ENCODE measurements at places on chromosomes 6 and 20.

- DNase-seq = no peak
These were observed 37.0 kb upstream of the PRL start for GRCh38 chr6:22333802-22334201.

DNA sequence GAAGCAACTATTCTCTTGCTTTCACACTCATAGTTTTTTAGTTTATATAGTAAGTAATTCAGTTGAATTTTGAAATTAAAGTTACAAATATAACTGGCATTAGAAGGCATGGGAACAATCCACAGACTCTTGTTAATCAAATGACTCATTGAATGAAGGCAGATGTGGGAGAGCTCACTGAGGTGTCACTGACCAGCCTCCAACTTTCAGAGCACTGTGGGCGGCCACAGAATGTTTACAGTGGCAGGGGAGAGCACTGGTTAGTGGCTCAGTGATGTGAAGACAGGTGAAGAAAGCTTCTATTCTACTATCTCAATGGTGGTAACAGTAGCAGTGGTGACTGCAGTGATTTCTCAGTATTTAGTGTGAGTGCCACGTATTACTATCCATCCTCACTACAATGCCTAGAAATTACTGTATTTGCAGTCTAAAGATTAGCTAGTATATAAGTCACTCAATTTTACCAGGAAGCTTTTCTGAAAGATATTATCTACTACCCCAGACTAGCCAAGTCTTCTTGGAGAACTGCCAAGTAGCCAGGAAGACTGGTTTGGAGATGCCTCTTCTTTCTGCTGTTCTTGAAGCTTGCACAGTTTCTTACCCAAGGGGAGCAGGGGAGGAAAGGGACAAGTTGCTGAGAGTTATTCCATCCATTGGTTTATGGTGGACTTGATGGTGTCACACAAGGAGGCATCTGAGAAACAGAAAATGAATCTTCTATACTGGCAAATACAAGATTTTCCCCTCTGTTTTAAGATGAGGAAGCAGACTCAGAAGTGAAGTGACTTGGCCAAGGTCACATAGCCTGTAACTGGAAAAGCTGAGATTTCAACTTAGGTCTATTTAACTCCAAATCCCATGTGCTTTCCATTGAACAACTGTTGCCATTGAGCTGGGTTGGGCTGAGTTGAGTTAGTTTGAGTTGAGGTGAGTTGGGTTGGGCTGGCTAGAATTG, 231.2 kb downstream of the ANKRD60 start:
- DNase-seq = no peak

DNA sequence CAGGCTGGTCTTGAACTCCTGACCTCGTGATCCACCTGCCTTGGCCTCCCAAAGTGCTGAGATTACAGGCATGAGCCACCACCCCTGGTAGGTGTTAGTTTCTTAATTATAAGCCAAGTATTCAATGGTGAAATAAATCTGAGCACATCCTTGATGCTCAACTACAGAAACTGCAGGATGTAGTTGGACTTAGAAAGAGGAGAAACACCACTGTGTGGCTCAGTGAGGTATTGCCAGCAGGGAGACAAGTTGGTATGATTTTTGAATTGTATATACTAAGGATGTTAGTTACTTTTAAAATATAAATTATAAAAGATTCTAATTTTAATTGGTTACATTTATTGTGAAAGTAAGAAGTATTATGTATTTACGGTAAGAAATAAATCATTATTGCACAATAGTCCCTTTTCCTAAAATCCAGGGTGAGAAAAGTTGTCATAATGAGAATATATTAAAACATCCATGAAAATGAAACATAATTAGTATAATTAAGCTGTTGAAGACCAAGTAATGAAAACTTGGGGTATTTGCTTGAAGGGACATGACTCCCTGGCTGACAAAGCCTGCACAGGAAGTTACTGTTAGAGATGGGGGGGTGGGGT, 17.6 kb downstream of the SLC18B1 start:
- no peak for DNase-seq

- DNase-seq = no peak
These were observed 25.5 kb upstream of the FKBP1A start for GRCh38 chr20:1418350-1418749.

GRCh38 chr6:142387997-142388815, 86.4 kb downstream of the ADGRG6 start:
- no peak for DNase-seq

DNA sequence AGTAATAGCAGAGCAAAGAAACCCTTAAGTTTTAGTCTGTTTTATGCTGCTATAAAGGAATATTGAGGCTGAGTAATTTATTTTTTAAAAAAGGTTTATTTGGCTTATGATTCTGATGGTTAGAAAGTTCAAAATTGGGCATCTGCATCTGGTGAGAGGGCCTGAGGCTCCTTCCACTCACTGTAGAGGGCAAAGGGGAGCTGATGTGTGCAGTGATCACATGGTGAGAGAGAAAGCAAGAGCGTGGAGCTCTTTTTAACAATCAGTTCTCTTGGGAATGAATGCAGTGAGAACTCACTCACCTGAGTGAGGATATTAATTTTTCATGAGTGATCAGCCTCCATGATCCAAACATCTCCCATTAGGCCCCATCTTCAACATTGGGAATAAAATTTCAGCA, 36.4 kb upstream of the SAMD3 start:
- no peak for DNase-seq

GRCh38 chr20:62350098-62350628, 16.9 kb downstream of the LAMA5 start:
- DNase-seq = no peak

GRCh38 chr6:92911301-92911700, 508.1 kb downstream of the EPHA7 start:
- no peak for DNase-seq

GRCh38 chr20:32511358-32512046, 73.6 kb downstream of the NOL4L start:
- peak; percentile 36 for DNase-seq

- DNase-seq = no peak
These were observed 325.4 kb downstream of the QKI start for GRCh38 chr6:163739966-163740365.

GRCh38 chr6:144757730-144758129, 472.6 kb downstream of the UTRN start:
- DNase-seq = no peak

GRCh38 chr6:43469947-43470346, 7.4 kb upstream of the TJAP1 start:
- no peak for DNase-seq

GRCh38 chr20:31452575-31452974, 12.1 kb downstream of the DEFB123 start:
- no peak for DNase-seq

- DNase-seq = no peak
These were observed 255.4 kb downstream of the OGFRL1 start for GRCh38 chr6:71544028-71544427.
